ENCODE measurements at places on chromosomes 13 and 19.

DNA sequence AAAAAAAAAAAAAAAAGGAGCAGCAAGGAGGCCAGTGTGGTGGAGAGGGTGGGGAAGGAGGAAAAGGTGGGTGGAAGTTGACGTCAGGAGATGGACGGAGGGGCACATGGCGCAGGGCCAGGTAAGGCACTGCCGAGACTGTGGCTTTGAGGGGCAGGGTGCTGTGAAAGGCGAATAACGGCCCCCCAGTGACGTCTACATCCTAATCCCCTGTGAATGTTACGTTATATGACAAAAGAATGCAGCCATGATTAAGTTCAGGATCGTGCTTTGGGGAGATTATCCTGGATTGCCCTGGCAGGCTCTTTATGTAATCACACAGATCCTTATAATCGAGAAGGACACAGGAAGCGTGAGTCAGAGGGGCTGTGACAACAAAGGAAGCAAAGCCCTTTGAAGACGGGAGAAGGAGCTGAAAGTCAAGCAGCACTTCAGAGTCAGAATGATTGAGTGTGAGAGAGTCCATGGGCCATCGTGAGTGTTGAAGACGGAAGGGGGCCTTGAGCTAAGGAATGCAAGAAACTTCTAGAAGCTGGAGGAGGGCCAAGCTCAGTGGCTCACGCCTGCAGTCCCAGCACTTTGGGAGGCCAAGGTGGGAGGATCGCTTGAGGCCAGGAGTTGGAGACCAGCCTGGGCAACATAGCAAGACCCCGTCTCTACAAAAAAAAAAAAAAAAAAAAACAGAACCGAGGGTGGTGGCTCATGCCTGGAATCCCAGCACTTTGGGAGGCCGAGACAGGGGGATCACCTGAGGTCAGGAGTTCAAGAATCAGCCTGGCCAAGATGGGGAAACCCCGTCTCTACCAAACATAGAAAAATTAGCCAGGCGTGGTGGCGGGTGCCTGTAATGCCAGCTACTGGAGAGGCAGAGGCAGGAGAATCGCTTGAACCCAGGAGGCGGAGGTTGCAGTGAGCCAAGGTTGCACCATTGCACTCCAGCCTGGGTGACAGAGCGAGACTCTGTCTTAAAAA is 13.8 kb upstream of the CEACAM16 start:
- DNase-seq, result peak; percentile 24

DNA sequence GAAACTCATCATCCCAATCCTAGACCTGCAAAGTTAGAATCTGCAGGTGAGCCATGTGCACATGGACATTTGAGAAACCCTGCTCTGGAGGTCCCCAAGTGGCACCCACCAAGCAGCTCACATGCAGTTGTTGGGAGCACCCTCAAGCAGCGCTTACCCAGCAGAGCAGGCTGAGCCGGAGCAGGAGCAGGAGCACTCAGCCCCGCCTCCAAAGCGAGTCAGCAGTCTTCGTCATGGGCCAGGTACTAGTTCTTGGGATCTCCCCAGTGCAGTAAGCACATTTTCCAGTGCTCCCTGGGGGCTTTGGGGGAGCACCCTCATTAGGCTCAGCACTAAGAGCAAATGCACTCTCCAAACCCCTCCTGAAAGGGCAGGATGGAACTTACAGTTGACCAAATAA is 572.7 kb downstream of the IRS2 start:
- no peak for DNase-seq

- DNase-seq, result no peak
These were observed 1.7 kb upstream of the USPL1 start for GRCh38 chr13:30615866-30616541.

GRCh38 chr19:5958074-5958850 is 19.7 kb downstream of the RANBP3 start:
- no peak for DNase-seq

DNA sequence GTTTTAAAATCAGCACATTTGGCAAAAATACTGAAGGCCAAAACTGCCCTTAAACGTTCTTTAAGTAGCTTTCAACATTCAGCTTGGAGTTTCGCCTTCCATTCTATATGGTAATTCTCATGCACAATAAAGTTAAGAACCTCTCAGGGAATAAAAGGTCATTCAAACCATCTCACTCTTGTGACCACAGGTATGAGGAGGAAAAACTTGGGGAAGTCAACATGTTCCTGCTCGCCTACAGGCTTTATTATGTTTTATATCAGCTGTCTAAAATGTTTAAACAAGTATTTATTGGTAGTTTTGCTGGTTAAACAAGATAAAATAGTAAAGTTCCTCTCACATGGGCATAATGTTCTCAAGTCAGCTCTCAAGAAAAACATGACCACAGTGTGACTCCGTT is 19.9 kb upstream of the TM9SF2 start:
- DNase-seq, result no peak

- no peak for DNase-seq
These were observed 29.1 kb downstream of the TNFRSF19 start for GRCh38 chr13:23599083-23599925.

GRCh38 chr13:110498327-110498726 is 63.2 kb downstream of the RAB20 start:
- DNase-seq, result no peak

- no peak for DNase-seq
These were observed 13.6 kb downstream of the NFILZ start for GRCh38 chr19:8643860-8644653.

- DNase-seq, result no peak
These were observed 143.9 kb upstream of the TSC22D1 start for GRCh38 chr13:44719857-44720671.

DNA sequence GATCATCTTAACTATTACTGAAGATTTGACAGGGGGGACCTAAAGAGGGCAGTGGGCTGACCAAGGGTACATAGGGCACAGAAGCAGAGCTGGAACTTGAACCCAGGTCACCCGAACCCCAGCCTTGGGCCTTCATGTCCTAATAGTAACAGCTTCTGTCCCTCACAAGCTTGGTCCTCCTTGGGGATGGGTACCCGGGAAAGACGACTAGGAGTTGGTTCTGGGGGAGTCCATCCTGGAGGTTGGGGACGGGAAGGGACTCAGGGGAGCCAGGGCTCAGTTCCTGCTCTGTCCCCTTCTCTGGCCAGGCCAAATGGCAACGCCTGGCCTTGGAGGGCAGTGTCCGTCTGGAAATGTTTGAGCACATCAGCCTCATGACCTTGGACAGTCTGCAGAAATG is 39.6 kb upstream of the CYP4F8 start:
- DNase-seq, result no peak

- DNase-seq, result no peak
These were observed 86.9 kb downstream of the DOCK9 start for GRCh38 chr13:98890925-98891324.

GRCh38 chr19:1901940-1902404 is 3.2 kb upstream of the ADAT3 start:
- no peak for DNase-seq

GRCh38 chr13:99356262-99357091 is 49.3 kb upstream of the GPR183 start:
- DNase-seq, result peak; percentile 62

DNA sequence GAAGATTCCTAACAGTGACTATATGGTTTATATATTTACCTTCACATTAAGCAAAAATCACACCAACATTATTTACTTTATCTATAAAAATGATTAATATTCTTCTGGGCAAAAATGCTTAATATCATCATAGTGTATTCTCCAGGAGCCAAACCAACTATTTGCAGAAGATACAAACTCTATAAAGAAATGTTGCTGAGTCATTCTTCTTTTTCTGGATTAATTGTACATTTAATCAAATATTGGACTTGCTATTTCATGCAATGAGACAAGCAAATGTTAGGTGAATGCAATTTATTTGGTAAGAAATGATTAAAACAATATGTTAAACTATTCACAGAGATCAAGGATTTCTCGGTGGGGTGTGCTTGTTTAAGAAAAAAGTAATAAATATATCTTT is 1075.8 kb downstream of the PCDH9 start:
- no peak for DNase-seq

DNA sequence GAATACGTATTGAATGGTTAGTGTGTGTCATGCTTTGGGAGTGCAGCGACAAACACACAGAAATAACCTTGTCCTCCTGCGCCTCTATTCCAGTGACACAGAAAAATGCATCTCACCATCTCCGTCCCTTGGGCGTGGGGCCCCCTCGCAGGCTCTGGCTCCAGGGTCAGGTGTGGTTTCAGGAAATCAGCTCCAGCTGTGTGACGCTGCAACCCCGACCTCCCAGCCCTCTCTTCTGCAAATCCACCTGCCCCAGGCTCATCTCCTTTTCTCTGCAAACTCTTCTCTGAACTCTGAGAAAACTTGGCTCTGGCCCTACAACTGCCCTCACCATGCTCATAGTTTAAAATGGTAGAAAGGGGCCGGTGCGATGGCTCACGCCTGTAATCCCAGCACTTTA is 51.3 kb upstream of the ZNF536 start:
- DNase-seq, result no peak

- peak; percentile 45 for DNase-seq
These were observed 20.1 kb upstream of the DOCK9 start for GRCh38 chr13:98997738-98998641.

DNA sequence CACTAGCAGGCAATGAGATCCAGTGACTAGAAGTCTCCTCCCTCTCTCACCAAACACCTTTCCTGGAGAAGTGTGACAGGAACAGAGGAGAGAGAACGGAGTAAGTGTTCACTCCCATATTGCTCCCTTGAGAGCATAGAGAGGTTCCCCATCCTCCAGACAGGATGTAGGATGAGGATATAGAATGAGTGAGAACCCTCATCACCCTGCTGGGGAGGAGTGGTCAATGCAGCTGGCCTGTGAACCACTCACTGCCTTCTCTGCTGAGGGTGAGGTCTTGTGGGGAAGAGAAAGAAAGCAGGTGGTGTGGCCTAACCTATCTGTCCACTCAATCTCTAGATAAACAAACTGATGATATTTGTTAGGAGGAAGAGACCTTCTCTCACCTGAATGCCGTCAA is 386.6 kb downstream of the PCDH20 start:
- no peak for DNase-seq

GRCh38 chr13:90547272-90547790 is 800.2 kb upstream of the MIR17HG start:
- no peak for DNase-seq

- DNase-seq, result no peak
These were observed 3.8 kb downstream of the S1PR2 start for GRCh38 chr19:10227026-10227971.

DNA sequence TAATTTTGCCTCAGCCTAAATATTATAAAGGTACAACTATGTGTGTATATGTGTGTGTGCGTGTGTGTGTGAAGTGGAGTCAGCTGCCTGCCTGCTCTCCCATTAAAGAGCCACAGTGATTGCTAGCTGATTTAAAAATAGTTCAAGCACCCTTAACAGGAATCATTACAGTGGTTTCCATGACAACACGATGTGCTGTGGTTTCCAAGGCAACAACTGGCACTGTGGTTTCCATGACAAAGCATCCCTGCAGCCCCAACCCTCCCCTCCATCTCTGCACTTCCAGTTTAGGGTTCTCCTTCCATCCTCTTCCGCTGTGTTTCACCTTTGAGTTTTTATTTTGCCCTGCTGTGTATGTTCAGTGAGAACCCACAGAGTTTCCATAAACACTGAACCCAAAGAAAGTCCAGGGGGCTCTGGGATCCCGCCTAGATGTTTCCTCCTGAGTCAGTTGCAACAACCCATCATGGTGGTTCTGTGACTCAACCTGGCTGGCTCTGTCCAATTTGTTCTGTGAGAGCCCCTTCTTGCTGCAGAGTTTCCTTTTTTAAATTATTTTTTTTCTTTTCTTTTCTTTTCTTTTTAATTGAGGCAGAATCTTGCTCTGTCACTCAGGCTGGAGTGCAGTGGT is 7.1 kb upstream of the PNMA8A start:
- peak; percentile 35 for DNase-seq

DNA sequence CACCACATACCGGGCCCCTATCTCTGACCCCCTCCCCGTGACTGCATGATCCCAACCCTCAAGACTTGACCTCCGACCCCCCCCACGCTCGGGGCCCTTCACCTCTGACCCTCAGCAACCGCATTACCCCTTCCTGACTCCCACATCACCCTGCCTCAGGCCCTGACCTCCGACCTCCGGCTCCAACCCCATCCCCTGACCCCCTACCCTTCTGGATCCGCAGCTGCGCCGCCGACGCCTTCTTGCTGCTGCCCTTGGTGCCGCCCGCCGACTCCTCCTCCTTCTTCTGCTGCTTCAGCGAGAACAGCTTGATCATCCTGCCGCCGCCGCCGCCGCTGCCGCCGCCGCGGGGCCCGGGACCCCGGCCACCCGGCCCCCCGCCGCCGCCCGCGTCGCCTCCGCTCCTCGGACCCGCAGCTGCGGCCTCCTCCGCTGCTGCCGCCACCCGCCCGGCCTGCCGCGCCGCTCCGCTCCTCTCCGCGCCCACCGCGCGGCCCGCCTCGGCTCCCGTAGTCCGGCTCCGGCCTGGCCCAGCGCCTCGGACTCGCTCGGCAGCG is at the start of gene UBE2M:
Gene UBE2M, minus strand, starts transcription at position 546 of the 557 bp plus-strand sequence. Its CDS starts 230 bp downstream, at position 316.
- peak; percentile 77 for DNase-seq

DNA sequence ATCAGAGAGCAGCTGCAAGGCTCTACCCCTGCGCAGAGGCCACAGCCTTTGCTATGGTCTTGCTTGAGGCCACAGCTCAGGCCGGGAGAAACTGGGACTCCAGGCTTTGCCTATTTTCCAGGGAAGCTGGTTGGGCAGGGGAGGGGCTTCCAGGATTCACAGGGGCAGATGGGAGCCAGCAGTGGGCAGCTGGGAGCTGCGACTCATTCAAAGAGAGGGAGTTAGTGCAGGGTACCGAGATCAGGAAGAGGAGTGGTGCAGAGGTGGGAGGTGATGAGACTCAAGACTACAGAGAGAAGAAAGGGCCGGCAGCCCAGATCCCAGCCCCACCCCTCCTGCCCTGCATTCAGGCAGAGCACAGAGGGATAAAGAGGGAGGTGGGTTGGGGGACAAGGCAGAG is 12.1 kb downstream of the ADGRE5 start:
- DNase-seq, result no peak

DNA sequence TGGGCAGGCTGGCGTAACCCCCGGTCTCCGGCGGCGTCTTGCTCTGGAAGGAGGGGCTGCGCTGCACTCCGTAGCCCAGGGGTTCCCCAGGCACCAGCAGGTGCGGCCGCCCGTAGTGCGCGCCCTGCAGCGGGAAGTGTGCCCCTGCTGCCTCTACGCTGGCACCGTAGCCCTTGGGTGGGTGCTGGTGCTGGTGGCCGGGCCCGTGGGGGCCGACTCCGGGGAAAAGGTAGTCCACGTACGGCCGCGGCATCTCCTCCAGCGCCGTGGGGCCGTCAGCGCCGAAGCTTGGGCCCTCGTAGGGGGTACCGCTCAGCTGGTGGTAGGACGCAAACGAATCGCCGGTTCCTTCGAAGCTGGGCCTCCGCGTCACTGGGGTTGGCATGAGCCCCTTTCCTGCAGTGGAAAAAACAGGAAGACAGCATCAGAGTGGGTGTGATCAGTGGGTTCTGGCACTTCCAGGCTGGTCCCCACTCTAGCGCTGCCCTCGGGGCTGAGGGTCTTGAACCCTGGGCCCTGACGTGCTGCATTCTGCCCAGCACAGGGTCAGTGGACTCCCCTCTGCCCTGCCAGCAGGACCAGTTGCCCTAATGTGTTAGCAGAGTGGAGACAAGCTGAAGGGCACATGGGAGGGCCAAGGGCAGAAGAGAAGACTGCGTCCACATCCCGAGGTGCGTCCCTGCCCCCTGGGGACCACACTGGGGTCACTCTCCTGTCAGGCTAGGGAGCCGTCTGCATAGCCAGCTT is 72.3 kb downstream of the LATS2 start:
- DNase-seq, result no peak

GRCh38 chr13:106145997-106146864 is 389.2 kb downstream of the EFNB2 start:
- DNase-seq, result no peak

- peak; percentile 45 for DNase-seq
These were observed 1.1 kb downstream of the ADAMTS10 start for GRCh38 chr19:8609279-8610040.

Measured in activated CD4-positive, alpha-beta memory T cell treated with anti-CD3 and anti-CD28 coated beads for 36 hours (primary cell).